ENCODE measurements at places on chromosomes 3 and 15.

DNA sequence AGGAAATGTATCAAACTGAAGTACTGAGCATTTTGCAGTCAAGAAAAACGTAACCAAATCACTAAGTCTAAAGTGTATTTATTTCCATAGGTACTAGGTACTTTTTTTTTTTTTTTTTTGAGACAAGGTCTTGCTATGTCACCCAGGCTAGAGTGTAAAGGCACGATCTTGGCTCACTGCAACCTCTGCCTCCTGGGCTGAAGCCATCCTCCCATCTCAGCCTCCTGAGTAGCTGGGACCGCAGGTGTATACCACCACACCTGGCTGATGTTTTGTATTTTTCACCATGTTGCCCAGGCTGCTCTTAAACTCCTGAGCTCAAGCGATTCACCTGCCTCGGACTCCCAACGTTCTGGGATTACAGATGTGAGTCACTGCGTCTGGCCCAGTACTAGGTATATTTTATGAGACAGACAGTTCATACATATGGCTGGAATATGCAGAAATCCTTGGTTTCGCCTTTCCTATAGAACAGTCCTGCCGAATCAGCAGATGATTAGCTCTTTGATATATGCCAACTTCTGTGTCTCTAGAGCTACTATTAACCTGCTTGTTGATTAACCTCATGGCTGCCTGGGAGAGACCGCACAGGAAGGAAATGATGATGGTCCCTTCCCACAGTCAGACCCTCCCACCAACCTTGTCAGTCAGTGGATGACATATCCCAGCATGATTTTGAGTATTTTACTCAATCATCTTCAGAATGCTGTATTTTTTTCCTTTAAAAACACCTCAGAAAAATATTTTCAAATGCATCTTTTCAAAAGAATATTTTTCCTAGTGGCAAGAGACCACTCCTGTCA, 32.3 kb downstream of the TMOD3 start:
- DNase-seq = no peak

GRCh38 chr3:149957361-149958125, 13.2 kb downstream of the PFN2 start:
- no peak for DNase-seq

- no peak for DNase-seq
Measured at GRCh38 chr3:17632401-17633100, 109.9 kb downstream of the TBC1D5 start.

GRCh38 chr15:70852501-70853317, 1.2 kb downstream of the LARP6 start:
- DNase-seq = no peak

- DNase-seq = no peak
Measured at GRCh38 chr15:58240191-58240932, 102.2 kb downstream of the AQP9 start.

DNA sequence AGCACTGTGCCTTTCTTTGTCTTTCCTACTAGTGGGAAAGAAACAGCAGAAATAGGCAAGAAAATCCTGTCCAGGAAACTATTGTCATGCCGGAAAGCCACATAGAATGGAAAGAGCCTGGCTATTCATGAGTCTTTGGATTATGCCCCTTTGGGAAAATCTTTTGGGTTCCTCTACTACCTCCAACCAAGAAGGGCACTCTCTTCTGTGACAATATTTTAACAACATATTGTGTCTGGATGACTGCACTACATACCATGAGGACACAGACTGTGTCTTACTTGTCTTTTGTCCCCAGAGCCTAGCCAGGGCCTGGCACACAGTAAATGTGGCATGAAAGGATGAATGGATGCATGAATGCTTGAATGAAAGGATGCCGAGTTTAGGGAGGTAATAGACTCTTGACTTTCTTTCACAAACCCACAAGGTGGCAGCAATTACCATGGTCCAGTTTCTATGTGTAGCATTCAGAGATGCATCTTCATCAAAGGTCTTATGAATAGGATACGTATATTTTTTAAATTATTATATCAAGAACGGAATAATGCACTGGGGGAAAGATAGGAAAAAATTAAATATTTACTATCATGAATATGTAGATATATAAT, 30.3 kb downstream of the ARL14 start:
- peak; percentile 14 for DNase-seq

- no peak for DNase-seq
Measured at GRCh38 chr3:33807191-33807590, 8.8 kb downstream of the PDCD6IP start.

DNA sequence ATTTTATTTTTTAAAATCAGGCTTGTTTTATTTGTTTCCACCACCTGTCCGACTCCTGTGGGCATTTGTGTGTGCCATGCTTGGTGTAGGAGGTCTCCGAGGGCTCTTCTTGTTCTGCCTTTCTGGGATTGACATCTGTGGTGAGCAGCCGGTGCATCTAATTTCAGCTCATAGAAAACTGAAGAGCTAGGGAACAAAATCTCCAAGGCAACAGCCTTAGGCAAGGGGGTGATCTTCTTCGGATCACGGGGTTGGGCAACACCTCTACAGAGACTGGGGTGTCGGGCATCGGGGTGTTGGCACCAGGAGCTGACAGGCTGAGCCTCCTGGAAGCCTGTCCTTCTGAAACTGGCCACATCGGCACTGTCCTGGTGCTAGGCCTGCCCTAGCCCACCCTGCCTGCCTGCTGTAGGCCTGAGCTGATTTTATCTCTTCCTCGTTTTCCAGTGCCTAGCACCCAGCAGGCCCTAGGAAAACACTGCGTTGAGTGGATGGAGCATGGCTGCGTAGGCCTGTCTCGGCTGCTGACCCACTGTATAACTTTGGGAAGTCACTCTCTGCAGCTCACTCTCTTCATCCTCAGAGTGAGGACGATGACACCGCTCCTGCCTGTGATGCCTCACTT, 10.3 kb downstream of the CHCHD6 start:
- DNase-seq = no peak

- no peak for DNase-seq
Measured at GRCh38 chr3:3919316-3919715, 120.1 kb downstream of the LRRN1 start.

All from memory B cell (primary cell).